T-helper 17 cell (primary cell): ENCODE measurements at places on chromosomes 1 and 21. TPM values are rescaled to one million over a fixed set of nuclear protein-coding genes. Genes with fewer than 3 reads are reported as not detected.

Gene TMPRSS2
- total RNA-seq = not detected

- no peak for DNase-seq
Measured at GRCh38 chr1:172449585-172450523, 6.0 kb upstream of the PIGC start.

DNA sequence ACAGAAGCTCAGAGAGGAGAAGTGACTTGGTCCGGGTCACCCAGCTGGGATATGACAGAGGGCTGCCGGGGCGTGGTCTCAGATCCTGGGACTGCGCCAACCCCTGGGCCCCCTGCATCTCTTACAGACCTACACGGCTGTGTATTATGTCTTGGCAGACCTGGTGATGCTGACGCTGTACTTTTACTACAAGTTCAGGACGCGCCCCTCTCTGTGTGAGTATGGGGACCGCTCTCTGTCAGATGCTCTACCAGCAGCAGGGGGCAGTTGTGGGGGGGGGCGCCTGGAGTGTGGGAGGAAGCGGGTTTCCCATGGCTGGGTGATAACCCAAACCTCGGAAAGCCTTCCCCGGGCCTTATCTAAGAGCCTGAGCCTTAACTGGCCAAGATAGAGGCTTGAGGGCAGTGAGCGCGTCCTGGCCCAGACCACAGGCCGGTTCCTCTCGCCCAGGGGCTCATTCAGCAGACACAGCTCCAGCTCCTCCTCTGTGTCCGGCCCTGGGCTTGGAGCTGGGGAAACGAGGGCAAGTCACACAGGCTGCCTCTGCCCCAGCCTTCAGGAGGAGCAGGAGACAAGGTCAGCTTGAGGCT is 13.3 kb downstream of the SLC66A1 start:
- no peak for DNase-seq

DNA sequence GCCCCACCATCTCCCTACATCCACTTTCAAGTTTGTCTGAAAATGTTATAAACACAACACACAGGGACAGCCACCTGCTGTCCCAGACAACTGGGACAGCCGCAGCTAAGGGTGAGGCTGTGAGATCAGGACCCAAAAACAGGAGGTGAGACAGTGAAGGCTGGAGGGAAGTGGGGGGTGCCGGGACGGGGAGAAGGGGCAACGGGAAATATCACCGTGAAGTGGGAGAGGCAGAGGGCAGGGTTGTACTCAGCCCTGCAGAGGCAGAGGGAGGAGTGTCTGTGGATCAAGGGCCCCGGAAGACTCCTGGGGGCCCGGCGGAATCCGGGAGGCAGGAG is 114.4 kb downstream of the CASZ1 start:
- DNase-seq = no peak

DNA sequence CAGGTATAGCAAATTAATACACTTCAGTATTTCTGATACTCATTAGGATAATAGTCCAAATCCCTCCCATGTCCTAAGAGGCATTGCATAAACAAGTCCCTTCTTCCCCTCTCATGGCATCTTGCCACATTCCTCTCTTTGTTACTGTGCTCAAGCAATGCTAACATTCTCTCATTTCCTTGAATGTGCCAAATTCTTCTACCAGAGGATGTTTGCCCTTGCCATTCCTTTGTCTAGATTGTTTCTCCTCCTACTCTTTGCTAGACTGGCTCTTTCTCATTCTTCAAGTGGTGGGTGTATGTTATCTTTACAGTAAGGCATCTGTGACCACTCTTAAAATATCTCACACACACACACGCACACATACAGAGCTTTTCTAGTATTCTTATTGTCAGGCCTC is 621.0 kb upstream of the CXADR start:
- DNase-seq = no peak

DNA sequence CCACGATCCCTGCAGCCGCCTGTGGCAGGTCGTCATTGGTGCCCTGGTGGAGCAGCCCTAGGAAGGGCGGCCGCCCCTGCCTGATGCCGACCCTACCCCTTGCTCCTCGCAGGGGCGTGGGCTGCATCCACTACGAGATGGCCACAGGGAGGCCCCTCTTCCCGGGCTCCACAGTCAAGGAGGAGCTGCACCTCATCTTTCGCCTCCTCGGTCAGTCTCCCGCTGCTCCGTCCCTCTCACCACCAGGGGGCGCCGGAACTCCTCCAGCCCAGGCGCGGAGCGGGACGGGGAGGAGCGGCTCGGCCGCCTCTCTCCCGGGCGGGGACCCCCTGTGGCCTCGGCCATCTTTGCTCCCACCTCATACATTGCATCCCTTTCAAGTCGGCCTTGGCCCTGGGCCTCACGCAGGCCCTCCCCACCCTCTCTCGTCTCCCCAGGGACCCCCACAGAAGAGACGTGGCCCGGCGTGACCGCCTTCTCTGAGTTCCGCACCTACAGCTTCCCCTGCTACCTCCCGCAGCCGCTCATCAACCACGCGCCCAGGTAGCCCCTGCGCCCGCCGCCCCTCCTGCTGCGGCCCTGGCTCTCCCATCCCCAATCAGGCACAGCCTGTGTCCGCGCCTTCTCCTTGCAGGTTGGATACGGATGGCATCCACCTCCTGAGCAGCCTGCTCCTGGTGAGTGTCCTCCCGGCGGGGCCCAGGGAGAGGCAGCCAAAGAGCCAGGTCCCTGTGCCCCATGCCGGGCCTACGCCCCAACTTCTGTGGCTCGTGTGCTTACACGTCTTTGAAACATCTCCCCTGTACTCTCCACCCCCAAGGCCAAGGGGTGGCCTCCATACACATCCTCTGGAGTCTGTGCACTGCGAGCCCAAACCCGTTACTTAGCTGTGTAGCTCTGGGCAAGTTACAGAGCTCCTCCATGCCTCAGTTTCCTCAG is 24.7 kb downstream of the CDK18 start:
- DNase-seq = peak; percentile 76
